ENCODE measurements at places on chromosomes 5 and 9.

- DNase-seq = no peak
Observed at GRCh38 chr9:129253803-129254381, 75.8 kb upstream of the IER5L start.

- DNase-seq = no peak
Observed at GRCh38 chr9:88781628-88782391, 209.5 kb upstream of the S1PR3 start.

GRCh38 chr9:112531666-112532282 is 45.1 kb downstream of the KIAA1958 start:
- no peak for DNase-seq

DNA sequence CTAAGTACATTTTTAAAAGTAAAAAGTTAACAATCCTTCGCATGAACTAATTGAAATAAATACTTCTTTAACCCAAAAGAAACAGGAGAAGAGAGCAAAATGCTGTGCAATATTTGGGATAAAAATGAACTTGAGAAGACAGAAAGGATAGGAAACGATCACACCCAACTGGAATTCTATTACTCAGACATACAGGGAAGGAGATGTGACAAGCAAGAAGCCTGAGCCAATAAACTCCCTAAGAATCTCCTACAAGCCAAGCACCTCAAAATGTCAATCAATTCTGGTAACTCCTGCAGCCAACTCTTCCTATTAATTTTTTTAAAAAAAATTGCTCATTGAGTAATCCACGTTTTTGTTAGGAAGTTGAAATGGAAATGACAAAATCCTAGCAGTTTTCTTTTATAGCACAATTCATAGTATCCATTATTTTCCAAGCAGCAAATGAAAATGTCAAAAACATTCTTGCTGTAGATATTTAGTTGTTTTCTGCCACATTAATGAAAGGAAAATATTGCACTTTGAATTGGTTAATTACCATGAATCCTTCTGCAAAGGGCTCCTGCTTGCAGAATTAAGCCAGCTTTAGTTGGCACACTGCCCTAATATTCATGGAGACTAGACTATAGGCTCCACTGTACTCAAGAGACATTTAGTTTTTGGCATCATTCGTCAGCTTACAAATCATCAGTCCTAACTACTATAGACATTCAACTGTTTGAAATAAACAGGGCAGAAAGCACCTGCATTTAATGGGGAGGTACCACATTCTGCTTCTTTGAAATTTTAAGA is 89.0 kb downstream of the RFX3 start:
- no peak for DNase-seq

DNA sequence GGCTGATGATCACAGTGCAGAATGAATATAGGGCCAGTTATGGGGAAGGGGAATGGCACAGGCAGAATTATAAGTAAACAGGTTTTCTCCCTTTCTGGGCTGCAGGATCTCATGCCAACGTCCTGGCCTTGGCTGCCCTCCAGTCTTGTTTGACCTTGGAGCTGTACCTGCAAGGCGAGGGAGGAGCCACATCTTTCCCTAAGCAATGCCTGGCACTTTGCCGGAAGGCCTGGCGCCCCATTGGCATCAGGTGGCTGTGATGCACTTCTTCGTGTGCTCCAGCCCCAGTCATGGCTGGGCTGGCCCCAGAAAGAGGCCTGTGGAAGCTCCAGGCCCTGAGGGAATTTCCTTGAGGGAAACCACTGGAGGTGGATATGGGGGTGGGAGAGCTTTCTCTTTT is 16.7 kb upstream of the IQGAP2 start:
- DNase-seq = no peak

GRCh38 chr9:87505869-87506678 is 8.4 kb downstream of the DAPK1 start:
- DNase-seq = no peak

- no peak for DNase-seq
Observed at GRCh38 chr5:131068893-131069643, 96.0 kb downstream of the HINT1 start.

- peak; percentile 24 for DNase-seq
Observed at GRCh38 chr9:129235931-129236331, 57.9 kb upstream of the IER5L start.

DNA sequence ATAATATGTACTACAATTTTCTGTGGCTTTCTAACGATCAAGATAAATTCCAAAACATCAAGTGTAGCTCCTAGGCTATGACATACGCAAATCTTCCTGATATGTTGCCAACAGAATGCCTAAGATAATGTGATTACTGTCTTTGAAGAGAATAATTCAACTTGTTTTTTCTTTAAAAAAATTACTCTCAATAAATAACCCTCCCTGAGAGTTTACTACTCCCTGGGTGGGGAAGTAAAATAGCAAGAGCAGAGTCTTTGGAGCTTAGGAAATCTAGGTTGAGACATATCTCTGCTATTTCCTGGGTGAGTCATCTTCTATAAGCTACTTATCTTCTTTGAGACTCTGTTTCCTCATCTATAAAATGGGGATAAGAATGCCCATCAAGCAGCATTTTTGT is 201.2 kb downstream of the ACTL7B start:
- no peak for DNase-seq

- DNase-seq = no peak
Observed at GRCh38 chr9:79661886-79662536, 90.2 kb downstream of the TLE4 start.

GRCh38 chr9:108347463-108348188 is 508.2 kb downstream of the ACTL7B start:
- DNase-seq = no peak

DNA sequence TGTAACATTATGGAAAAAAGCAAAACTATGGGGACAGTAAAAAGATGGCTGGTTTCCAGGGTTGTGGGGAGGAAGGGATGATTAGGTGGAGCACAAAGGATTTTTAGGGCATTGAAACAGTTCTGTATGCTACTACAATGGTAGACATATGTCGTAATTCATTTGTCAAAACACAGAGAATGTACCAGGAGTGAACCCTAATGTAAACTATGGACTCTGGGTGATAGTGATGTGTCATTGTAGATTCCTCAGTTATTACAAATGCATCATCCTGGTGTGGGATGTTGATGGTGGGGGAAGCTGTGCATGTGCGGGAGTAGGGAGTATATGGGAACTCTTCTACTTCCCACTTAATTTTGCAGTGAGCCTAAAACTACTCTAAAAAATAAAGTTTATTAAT is 135.0 kb upstream of the GABRP start:
- no peak for DNase-seq

Measured in activated CD8-positive, alpha-beta memory T cell treated with anti-CD3 and anti-CD28 coated beads for 1 hour (primary cell).